ENCODE measurements at places on chromosomes 3 and 15. TPM values are rescaled to one million over a fixed set of nuclear protein-coding genes. Genes with fewer than 3 reads are reported as not detected.

DNA sequence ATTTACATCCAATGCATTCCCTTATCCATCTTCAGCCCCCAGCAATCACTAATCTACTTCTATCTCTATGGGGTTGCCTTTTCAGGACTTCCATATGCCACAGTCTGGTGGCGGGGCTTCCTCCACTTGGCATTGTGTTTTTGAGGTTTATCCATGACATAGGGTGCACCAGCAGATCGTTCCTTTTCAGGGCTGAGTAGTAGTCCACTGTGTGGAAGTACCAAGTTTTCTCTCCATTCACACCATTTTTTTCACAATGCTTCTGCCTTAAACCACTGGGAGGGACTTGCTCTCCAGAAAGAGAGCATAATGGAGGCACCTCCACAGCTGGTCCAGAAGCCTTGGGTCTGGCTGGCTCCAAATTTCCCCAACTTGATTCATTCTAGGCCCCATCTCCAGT, 144.0 kb upstream of the IQSEC1 start:
- DNase-seq = no peak

Gene ADAMTS17
- 4.0 TPM for total RNA-seq

GRCh38 chr3:159733194-159733860, 255.3 kb upstream of the IL12A start:
- DNase-seq = peak; percentile 17

DNA sequence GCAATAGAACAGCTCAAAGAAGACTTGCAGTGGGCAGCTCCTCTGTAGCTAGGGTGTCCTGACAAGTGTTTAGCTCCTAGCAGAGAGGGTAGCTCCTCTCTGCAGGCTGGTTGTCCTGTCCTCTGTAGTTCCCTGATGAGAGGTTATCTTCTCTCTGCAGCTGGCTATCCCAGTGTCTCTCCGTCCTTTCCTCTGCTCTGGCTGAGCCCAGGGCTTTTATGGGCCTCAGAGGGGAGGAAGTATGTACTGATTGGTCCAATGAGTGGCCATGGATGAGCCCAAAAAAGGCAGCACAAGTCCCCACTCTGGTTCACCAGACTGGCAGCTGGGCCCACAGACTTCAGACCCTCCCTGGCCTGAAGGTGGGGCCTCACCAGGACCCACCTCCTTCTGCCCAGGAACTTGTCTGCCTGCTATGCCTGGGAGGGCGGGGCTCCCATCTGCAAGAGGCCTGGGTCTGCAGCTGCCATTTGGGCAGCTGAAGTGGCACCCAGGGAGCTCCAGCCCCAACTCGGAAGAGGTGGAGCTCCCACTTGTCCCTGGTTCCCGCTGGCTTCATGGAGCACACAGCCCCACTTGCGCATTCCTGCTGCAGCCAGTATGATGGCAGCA, 27.2 kb upstream of the MEX3B start:
- no peak for DNase-seq

- no peak for DNase-seq
These were observed 107.9 kb downstream of the APBA2 start for GRCh38 chr15:28993720-28994053.

Gene COPB2
- 152 TPM for total RNA-seq

- DNase-seq = no peak
These were observed 51.6 kb upstream of the DUT start for GRCh38 chr15:48279608-48280007.

- no peak for DNase-seq
These were observed 464.1 kb downstream of the RAP2B start for GRCh38 chr3:153626158-153626557.

Gene GP9
- total RNA-seq = not detected

- no peak for DNase-seq
These were observed 16.4 kb downstream of the GYG1 start for GRCh38 chr3:149007567-149008257.

DNA sequence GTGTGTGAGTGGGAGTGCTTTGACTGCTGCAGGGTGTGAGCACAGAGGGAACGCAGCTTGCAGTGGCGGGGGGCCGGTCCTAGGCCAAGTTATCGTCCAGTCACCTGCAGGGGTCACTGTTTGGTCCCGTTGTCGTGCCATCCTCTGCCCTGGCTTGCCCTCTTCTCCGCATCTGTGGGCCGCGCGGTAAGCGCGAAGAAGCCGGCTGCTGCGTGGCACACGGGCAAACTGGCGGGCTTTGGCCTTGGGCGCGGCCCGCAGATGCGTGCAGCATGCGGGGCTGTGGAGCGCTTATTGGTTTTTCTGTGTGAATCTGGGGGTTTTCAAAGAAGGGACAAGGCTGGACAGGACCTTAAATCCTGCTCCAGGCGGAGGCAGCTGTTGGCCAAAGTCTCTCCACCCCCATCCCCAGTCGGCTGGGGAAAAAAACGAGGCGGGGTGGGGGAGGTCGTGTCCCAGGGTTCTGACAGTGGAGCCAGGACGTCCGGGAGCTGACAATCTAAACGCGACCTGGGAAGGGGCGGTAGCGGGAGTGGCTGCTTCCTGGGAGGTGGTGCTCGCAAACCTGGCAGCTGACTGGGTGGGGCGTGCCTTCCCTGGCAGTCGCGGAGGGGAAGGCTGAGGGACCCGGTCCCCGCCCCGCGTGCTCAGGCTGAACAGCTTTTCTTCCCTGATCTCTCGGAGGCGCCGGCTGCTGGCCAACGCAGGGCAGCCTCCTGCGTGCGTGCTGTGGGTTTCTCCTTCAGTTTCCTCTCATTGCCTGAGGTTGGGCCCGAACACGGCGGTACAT, 39.7 kb upstream of the VEPH1 start:
- DNase-seq = peak; percentile 32

GRCh38 chr3:111667170-111667569, 72.0 kb upstream of the ZBED2 start:
- no peak for DNase-seq

- DNase-seq = peak; percentile 59
These were observed 353.3 kb downstream of the LPP start for GRCh38 chr3:188507244-188507720.

Gene SCAANT1
- total RNA-seq = not detected

DNA sequence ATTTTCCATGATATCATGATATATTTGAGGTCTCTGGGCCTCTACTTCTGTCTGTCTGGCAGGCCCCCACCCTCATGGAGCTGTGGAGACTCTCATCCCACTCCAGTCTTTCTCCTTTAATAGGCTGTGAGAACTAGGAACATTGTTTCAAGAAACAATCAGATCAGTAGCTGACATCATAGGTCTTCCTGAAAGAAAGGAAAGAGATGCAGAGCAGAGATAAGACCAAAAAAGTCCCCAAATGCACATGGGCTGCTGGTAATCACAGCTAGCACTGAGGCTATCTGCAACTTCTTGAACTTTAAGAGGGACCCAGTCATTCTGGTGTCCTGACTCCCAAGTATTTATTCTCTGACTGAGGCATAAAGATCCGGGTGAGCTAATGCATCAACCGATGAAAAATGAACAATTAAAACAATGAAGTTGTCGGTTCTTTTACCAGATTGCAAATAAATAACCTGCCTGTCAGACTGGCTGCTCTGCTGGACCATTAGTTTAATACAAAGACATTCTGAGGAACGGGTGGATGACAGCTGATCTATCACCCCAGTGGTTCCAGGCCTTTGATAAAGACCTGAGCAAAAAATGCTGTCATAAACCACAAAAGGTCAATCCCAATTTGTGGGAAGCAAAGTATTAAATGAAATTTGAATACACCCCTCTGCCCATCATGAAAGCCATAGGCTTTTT, 780.8 kb upstream of the GOLIM4 start:
- no peak for DNase-seq

GRCh38 chr3:38253704-38254103, 11.9 kb upstream of the SLC22A13 start:
- DNase-seq = no peak

GRCh38 chr15:83855956-83856355, 202.0 kb downstream of the ADAMTSL3 start:
- no peak for DNase-seq

DNA sequence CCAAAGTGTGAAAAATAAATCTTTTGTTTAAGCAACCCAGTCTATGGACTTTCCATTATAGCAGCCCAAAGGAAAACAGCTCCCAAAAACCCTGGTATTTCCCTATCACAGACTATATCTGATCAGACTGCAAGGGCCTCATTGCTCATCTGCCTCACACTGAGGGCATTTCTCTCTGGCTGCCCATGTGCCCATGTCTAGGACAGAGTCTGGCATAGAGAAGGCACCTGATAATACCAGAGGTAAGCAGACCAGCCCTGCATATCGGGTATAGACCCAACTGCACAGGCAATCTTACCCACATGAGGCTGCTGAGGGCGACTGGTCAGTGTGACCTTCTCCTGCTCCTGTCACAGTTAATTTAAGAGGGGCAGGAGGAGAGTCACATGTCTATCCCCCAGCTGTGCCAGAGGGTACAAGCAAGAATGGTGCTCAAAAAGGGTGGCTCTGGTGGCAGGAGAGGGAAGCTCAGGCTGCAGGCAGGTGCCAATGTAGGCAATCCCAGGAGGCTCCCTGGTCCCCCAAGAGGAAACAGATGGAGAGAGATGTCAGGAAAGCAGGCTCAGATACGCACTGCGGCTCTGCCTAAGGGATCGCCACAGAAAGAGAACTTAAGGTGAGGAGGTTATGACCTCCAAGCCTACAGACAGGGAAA, 3.1 kb downstream of the CSRNP1 start:
- DNase-seq = no peak

GRCh38 chr3:146953511-146953981, 348.4 kb upstream of the PLSCR5 start:
- no peak for DNase-seq

- peak; percentile 85 for DNase-seq
These were observed 67.8 kb downstream of the UBP1 start for GRCh38 chr3:33372218-33373081.

Gene ZNF660
- not detected for total RNA-seq

DNA sequence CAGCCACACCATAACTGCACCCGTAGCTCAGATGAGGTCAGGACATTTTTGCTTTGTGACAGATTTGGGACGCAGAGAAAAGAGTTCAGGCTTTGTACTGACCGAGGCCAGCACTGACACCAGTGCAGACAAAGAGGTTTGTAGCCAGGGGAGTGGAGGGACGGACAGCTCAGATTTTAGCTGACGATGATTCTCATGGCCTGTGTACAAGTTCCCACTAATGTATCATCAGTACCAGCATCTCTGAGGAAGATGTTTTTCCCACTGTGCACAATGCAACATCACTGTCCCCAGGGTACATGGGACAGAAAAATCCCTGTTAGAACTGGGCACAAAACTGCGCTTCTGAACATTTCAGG, 112.7 kb downstream of the SLCO3A1 start:
- no peak for DNase-seq

Gene CLSTN2
- total RNA-seq = not detected

DNA sequence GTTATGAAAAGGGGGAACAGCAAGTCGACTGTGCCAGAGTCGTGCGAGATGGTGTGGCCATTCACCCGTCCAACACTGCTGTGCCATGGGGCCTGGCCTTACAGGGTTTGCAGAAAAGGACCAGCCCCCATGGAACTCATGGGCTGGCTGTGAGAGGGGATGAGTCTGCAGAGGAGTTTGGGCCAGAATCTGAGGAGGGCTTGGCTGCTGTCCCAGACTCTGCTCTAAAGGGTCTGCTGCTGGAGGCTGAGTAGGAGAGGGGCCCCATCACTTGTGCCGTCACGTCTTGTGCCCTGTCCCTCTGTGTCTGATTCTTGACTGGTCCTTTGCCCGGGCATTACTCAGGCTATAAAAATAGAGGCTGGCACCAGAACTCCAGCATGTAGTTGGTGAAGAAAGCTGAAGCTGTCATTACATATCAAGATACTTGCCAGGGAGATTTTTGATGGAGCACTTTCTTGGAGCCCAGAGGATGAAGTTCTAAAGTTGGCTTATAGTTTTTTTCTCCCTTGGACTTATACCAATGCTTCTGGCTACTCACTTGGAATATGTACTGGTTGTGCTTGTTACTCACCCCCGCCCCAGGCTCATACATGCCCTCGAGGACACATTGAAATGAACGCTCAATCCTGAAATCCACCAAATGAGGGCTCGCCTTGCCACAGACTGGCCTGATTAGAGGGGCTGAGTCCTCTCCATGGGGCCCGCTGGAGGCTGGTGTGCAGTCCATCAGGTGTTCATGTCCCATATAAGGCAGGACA, 10.2 kb downstream of the PXYLP1 start:
- DNase-seq = no peak

Gene TMEM212
- not detected for total RNA-seq

Gene ACKR4
- total RNA-seq = not detected

Gene MAGEF1
- 41.2 TPM for total RNA-seq

GRCh38 chr3:132569153-132569552, 27.9 kb upstream of the ACKR4 start:
- DNase-seq = no peak

Gene ZDHHC19
- total RNA-seq = not detected

Gene POTEB3
- total RNA-seq = not detected

GRCh38 chr15:98787936-98788757, 139.8 kb downstream of the IGF1R start:
- peak; percentile 11 for DNase-seq

GRCh38 chr3:128950223-128950938, 43.5 kb downstream of the CFAP92 start:
- DNase-seq = no peak

GRCh38 chr3:156620260-156620659, 54.1 kb upstream of the TIPARP start:
- peak; percentile 63 for DNase-seq

GRCh38 chr15:91219206-91219605, 119.1 kb downstream of the SV2B start:
- no peak for DNase-seq
